A673 (cell line): ENCODE measurements at places on chromosomes 2 and 18. TPM values are rescaled to one million over a fixed set of nuclear protein-coding genes. Genes with fewer than 3 reads are reported as not detected.
A peak's percentile ranks its signal among the peaks of the same experiment; 100 is the strongest.

DNA sequence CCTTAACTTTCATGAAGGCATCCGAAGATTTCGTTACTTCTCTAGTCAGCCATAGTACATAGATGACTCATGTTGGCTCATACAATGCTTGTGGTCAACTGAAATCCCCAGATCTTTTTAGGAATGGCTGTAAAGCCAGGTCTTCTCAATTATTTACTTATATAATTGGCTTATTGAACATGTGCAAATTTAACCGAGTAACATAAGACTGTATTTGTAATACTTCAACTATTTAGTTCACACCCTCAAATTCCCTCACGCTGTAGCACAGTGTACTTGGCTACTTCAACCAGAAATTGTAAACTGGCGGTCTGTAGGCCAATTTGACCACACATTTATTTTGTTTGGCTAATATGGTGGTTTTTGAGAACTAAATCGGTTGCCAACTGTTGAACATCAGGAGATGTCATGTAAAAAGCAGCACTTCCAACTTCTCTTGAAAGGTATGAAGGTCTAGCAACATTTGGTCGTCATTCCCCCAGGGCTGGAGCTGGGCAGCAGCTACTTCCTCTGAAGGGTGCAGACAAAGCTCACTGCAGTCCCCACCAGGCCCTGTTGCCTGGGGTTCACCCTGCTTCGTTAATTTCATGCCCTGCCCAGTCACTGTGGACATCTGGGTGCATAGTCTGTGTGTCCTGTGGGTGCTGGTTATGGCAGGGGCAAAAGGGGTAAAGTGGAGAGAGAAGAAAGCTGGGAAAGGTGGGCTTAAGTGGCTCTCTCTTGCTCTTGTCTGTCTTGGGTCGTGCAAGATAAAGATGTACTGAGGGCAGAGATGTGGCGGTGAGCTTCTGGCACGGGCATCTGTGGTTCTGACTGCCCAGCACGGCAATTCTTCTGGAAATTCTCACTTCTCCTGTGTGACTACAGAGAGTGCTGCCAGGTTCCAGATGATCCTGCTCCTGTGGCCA is 3.2 kb upstream of the SH3RF3 start:
- no peaks in the 10 kb centered on the region for H3K36me3 ChIP-seq
- no peak overlapping the region for H3K4me3 ChIP-seq
- H3K27me3 ChIP-seq: peaks cover 38% of the 10 kb centered on the region
- no peak for DNase-seq

DSEL gene
- total RNA-seq: 24.9 and 30.8 TPM in 2 replicates

TRIP12 gene
- total RNA-seq: 263 and 300 TPM in 2 replicates

DNA sequence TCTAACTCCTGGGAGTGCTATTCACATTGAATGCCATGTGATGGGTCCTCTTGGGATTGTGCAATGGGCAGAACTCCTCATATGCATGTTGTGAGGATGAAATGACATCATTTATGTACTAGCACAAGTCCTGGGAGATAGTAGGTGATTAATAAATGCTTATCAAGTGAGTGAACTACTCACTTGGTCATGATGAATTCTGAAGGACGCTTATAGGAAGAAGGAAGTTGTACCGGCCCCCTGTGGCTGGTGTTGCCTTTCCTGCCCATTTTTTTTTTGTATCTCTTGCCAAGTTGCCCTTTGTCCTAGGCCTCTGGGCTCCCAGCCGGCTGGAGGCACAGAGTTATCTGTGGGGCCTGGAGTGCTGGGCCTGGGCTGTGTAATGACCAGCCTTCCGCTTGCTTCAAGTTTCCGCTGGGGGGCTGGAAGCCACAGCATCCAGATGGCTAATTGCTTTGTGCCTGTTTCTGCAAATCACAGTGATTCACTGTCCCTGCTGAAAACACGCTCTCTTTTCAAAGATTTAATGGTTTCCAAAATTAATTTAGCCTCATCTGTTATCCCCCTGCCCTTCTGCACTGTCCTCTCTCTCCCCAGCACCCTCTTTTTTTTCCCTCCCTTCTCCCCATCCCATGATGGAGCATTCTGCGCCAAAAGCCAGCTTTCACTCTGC is 33.7 kb upstream of the MRPL33 start:
- no peak overlapping the region for H3K4me3 ChIP-seq
- H3K36me3 ChIP-seq: no peaks in the 10 kb centered on the region
- no peaks in the 10 kb centered on the region for H3K27me3 ChIP-seq
- H3K27ac ChIP-seq: no peak overlapping the region
- no peak for DNase-seq

GRCh38 chr18:22846088-22846683 is 86.9 kb upstream of the RBBP8 start:
- H3K4me3 ChIP-seq: no peak overlapping the region
- H3K36me3 ChIP-seq: no peaks in the 10 kb centered on the region
- H3K27ac ChIP-seq: no peak overlapping the region
- DNase-seq: peak; percentile 77
- no peaks in the 10 kb centered on the region for H3K27me3 ChIP-seq
- peaks cover 17% of the 10 kb centered on the region for H3K4me1 ChIP-seq

PTPRN gene
- total RNA-seq: 0.30 TPM in 1 of 2 replicates, not detected in the other

DNA sequence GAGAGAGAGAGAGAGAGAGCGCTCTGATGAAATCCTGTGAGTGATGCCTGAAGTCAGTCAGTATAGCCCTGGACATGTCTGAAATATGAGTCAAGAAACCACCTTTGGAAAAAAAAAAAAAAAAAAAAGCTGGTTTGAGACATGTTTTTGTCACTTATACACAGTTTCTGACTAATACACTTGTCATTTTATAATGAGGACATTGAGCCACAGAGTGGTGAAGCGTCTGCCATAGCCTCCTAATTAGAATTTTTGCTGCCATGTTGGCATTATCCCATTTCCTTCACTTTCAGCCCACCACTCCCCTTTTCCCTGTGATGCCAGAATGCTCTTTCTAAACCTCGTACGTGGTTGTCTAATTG is 15.7 kb upstream of the MYO3B start:
- DNase-seq: no peak
- no peak overlapping the region for H3K27ac ChIP-seq
- H3K27me3 ChIP-seq: no peaks in the 10 kb centered on the region
- H3K36me3 ChIP-seq: no peaks in the 10 kb centered on the region
- H3K4me1 ChIP-seq: peaks cover 15% of the 10 kb centered on the region

PJVK gene
- 1.9 and 2.3 TPM in 2 replicates for total RNA-seq

DNA sequence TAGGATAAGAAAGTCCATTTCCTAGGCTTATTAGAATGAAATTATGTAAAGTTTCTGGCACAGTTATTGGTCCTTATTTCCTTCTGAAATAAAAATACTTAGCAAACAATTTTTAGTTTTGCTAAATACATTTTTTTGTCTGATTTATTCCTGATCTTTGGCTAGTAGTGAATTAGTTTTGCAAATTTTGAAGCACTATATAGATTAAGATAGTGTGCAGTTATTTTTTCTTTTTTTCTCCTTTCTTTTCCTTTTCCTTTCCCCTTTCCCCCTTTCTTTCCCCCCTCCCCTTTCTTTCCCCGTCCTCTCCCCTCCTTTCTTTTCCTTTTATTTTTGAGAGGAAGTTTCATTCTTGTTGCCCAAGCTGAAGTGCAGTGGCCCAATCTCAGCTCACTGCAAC is 59.7 kb downstream of the BIRC6 start:
- no peak for DNase-seq
- no peak overlapping the region for H3K4me3 ChIP-seq
- peaks cover 28% of the 10 kb centered on the region for H3K36me3 ChIP-seq
- H3K4me1 ChIP-seq: no peaks in the 10 kb centered on the region

- H3K4me1 ChIP-seq: no peaks in the 10 kb centered on the region
- H3K4me3 ChIP-seq: no peak overlapping the region
- peaks cover 99% of the 10 kb centered on the region for H3K36me3 ChIP-seq
- H3K27ac ChIP-seq: peak overlapping the region; percentile 13
- DNase-seq: no peak
Measured at GRCh38 chr2:215371915-215372897, 60.3 kb downstream of the ATIC start.

GRCh38 chr2:145846982-145847381 is 1327.1 kb upstream of the ZEB2 start:
- no peaks in the 10 kb centered on the region for H3K4me1 ChIP-seq
- DNase-seq: no peak
- no peak overlapping the region for H3K27ac ChIP-seq
- H3K27me3 ChIP-seq: no peaks in the 10 kb centered on the region
- H3K4me3 ChIP-seq: no peak overlapping the region

DNA sequence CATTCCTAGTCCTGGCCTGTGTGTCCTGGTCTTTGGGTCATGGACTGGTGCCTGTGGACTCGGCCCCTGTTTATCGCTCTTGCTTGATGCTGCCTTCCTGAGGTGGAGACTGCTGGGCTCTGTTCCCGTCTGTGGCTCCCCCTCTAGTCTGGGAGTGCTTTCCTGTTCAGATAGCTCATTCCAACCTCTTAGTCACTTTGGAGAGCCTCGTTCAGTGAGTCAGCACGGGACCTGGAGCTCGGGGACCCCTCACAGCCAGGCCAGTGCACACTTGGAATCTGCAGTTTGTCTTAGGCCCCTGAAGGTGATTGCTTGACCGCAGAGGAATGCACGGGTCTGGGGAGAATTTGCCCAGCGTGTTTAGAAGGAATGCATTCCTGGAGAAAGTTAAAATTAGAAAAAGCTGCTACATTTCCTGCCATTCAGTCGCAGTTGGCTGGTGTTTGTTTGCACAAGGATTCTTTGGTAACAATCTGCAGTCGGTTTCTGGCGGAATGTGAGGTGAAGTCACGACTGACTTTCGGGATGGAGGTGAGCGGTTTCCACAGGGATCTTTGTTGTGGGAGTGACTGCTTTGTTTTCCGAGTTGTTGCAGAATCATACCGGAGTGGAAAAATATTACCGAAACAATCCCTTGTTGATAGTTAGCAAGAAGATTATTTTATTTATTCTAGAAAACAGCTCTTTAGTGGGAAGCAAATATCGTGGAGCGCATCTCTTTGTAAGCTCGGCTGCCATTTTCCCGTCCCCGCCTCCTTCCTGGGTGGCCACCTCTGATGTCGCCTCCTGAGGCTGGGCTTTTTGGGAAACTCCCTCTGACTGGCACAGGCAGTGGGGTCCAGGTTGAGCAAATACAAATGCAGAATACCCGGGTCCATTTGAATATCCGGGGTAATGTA is 29.6 kb downstream of the SH3BP4 start:
- H3K4me3 ChIP-seq: no peak overlapping the region
- DNase-seq: peak; percentile 68
- H3K27me3 ChIP-seq: no peaks in the 10 kb centered on the region
- peaks cover 23% of the 10 kb centered on the region for H3K4me1 ChIP-seq
- H3K27ac ChIP-seq: peak overlapping the region; percentile 24

- no peak overlapping the region for H3K4me3 ChIP-seq
- H3K27me3 ChIP-seq: no peaks in the 10 kb centered on the region
- DNase-seq: no peak
- H3K4me1 ChIP-seq: no peaks in the 10 kb centered on the region
- H3K27ac ChIP-seq: no peak overlapping the region
Measured at GRCh38 chr2:207807516-207807915, 37.8 kb upstream of the FZD5 start.

DPP4 gene
- 0.80 and 1.4 TPM in 2 replicates for total RNA-seq

FAM237A gene
- not detected in 2 replicates for total RNA-seq

- DNase-seq: no peak
- H3K27ac ChIP-seq: no peak overlapping the region
- H3K4me1 ChIP-seq: no peaks in the 10 kb centered on the region
- no peaks in the 10 kb centered on the region for H3K36me3 ChIP-seq
Measured at GRCh38 chr18:4720518-4720917, 265.4 kb upstream of the DLGAP1 start.

CCDC141 gene
- not detected in 2 replicates for total RNA-seq

KLHL30 gene
- 0.09 TPM in 1 of 2 replicates, not detected in the other for total RNA-seq

SCYGR4 gene
- not detected in 2 replicates for total RNA-seq

CTAGE1 gene
- not detected in 2 replicates for total RNA-seq

- peaks cover 32% of the 10 kb centered on the region for H3K4me1 ChIP-seq
- no peaks in the 10 kb centered on the region for H3K27me3 ChIP-seq
- no peak overlapping the region for H3K4me3 ChIP-seq
- no peak overlapping the region for H3K27ac ChIP-seq
- H3K36me3 ChIP-seq: no peaks in the 10 kb centered on the region
- DNase-seq: no peak
Measured at GRCh38 chr2:215532844-215533243, 97.0 kb upstream of the FN1 start.

GRCh38 chr18:5853253-5853652 is 42.1 kb downstream of the TMEM200C start:
- no peak overlapping the region for H3K27ac ChIP-seq
- H3K4me3 ChIP-seq: no peak overlapping the region
- no peaks in the 10 kb centered on the region for H3K36me3 ChIP-seq
- no peaks in the 10 kb centered on the region for H3K4me1 ChIP-seq
- no peak for DNase-seq
- no peaks in the 10 kb centered on the region for H3K27me3 ChIP-seq

MAB21L4 gene
- total RNA-seq: not detected in 2 replicates

CNTNAP5 gene
- total RNA-seq: not detected in 2 replicates

MRO gene
- 0.28 and 0.32 TPM in 2 replicates for total RNA-seq

GRCh38 chr2:47601568-47601967 is 181.4 kb upstream of the MSH6 start:
- H3K4me1 ChIP-seq: no peaks in the 10 kb centered on the region
- no peak overlapping the region for H3K27ac ChIP-seq
- DNase-seq: no peak
- H3K27me3 ChIP-seq: no peaks in the 10 kb centered on the region
- no peak overlapping the region for H3K4me3 ChIP-seq
- no peaks in the 10 kb centered on the region for H3K36me3 ChIP-seq

LYG2 gene
- total RNA-seq: not detected in 2 replicates

DNA sequence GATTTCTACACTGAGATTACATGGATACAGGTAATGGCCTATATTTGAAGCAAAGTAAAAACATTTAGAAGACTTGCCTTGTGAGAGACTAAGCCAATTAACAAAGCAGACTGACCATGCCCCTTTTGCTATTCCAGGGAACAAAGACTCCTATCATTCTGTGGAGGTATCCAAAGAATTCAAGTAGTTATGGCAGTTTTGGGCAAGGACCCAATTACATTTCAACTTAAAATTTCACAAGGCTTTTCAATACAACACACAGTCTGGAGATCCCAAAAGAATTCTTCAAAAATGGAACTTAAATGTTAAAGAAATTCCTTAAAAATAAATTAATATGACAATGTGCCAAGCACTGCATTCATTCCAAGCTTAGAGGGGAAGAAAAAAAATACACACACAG is 109.2 kb upstream of the CHRNA1 start:
- no peak for DNase-seq
- H3K27me3 ChIP-seq: no peaks in the 10 kb centered on the region
- no peak overlapping the region for H3K27ac ChIP-seq

- H3K36me3 ChIP-seq: no peaks in the 10 kb centered on the region
- no peaks in the 10 kb centered on the region for H3K4me1 ChIP-seq
- no peaks in the 10 kb centered on the region for H3K27me3 ChIP-seq
- no peak for DNase-seq
- H3K4me3 ChIP-seq: no peak overlapping the region
Measured at GRCh38 chr2:179141206-179141605, 91.3 kb upstream of the CCDC141 start.

GRCh38 chr2:39491653-39492052 is 54.6 kb upstream of the MAP4K3 start:
- H3K27me3 ChIP-seq: no peaks in the 10 kb centered on the region
- H3K36me3 ChIP-seq: no peaks in the 10 kb centered on the region
- H3K4me3 ChIP-seq: no peak overlapping the region
- no peak overlapping the region for H3K27ac ChIP-seq
- DNase-seq: no peak
- peaks cover 11% of the 10 kb centered on the region for H3K4me1 ChIP-seq

MAP3K19 gene
- not detected in 2 replicates for total RNA-seq

DNA sequence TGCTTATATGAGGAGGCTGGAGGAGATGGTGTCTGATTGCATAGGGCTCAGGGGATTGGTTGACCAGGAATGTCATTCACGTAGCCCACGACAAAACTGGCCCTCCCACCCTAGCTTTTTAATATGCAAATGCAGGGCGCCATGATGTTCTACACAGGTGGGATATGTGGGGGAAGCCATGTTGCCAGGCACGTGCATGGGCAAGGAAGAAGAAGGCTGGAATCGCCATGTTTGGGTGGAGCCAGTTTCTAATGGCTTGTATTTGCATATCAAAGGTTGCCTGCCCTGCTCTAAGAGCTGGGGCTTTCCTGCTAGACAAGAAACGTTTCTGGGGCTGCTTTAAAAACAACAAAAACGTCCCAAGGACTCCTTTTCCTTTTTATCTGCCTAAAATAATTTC is 26.5 kb upstream of the LINC00305 start:
- no peaks in the 10 kb centered on the region for H3K36me3 ChIP-seq
